ENCODE measurements at places on chromosomes 4 and X.
A peak's percentile ranks its signal among the peaks of the same experiment; 100 is the strongest.

- DNase-seq, result no peak
Measured at GRCh38 chr4:156695163-156695562, 276.4 kb downstream of the PDGFC start.

GRCh38 chr4:139524062-139524631 lies 31.9 kb downstream of the SETD7 start:
- DNase-seq, result no peak

GRCh38 chr4:54898056-54898562 lies 227.3 kb downstream of the KDR start:
- no peak for DNase-seq

DNA sequence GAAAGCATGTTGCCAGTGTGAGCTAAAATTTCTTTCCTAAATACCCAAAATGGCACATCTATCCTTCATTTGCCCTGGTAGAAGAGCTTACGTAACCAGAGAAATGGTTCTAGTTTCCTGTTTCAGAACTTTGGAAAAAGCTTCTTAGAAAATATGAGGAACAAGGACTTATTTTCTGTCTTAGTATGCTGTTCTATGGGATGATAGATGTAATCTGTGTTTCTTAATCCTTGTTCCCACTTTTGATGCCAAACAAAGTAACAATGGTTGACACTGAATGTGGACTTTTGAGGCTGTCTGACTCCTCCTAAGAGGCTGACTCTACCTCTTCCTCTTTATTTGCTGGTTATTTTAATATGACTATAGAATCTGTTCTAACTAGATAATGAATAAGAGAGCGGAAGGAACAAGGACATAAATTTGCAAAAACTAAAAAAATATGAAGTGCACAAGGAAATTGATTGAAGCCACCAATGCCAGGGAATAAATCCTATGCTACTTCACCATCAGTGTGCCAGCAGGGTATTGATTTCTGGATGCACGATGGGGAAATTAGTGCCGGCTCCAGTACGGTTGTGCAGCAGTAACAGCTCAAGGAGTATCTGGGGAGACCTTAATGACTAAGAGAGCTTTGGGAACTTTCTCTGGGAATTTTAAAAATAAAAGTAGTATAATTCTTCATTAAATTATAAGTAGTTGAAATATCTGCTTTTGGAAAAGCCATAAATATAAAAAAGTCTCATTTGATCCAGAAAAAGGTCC lies 39.4 kb upstream of the TET2 start:
- no peak for DNase-seq

GRCh38 chrX:9825966-9826365 lies 39.7 kb downstream of the SHROOM2 start:
- no peak for DNase-seq

DNA sequence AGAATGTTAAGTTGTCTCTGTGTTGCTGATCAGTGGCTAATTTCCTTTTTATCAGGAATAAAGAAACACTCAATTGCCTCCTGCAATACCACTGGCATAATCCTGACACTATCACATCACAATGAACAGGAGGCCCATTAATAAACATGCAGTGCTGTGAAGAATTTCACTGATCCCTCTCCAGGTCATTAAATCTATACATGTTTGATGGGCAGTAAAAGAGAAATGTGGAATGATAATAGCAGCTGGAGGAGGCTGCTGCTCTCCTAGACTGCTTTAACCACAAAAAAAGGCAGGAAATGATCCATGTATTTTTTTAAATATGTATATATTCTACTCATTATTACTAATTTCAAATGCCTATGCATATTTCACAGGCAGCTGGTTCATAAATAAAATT lies 202.1 kb downstream of the CENPC start:
- DNase-seq, result no peak

GRCh38 chrX:119809185-119809666 lies 17.8 kb upstream of the RPL39 start:
- peak; percentile 81 for DNase-seq

DNA sequence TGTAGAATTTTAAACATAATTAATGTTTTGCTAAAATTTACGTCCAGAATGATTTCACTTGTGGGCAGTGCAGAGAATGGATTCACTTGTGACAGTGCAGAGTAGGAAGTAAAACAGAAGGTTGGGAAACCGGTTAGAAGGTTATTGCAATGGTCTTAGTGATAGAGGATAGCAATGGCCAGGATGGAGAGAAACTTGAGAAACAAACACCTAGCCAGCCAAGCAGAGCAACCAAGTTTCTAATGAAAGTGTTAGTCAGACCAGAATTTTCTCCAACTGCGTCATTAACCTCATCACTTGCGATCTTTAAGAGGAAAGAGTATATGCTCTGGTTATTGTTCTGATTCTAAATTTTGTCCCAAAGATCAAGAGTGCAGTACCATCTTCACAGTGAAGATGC lies 50.0 kb upstream of the TBC1D9 start:
- no peak for DNase-seq

DNA sequence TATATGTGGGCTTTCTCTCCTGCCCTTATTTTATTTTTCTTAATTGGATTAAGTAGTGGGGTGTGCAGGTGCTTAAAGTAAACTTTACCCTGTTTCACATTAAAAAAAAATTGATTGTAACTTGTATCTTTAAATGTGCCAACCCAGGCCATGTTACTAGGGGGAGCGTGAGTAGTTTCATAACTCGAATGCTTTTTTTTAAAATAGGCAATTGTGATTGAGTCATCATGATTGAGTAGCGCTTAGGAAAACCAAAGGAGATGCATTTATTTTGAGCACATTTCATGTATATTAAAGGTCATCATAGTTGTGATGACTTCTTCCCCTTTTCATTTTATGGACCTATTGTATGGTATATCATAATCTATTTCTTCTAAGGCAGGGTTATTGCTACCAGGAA lies 32.2 kb downstream of the GPAT3 start:
- no peak for DNase-seq

Data from hematopoietic multipotent progenitor cell treated with erythropoietin and hydrocortisone succinate and interleukin-3 and kit ligand, for 6 days (in vitro differentiated cells).